PC-3 (cell line): ENCODE measurements at places on chromosomes 3 and 15.

DNA sequence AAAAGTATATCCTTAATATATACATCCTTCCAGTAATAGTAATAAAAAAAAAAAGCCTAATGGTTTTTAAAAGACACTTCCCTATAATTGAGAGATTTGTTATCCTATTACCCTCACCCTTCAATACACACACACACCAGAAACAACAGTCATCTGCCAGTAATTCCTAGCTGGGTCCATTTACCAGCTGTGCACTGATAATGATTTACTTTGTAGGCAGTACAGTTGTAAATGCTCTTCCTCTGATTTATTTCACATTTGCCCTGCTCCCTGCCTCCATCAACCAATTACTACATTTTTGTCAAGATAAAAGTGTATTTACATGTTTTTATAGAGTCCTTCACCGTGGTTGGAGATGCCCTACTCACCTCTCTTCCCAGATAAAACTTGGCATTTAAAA lies 12.4 kb downstream of the TPM1 start:
- DNase-seq = no peak

DNA sequence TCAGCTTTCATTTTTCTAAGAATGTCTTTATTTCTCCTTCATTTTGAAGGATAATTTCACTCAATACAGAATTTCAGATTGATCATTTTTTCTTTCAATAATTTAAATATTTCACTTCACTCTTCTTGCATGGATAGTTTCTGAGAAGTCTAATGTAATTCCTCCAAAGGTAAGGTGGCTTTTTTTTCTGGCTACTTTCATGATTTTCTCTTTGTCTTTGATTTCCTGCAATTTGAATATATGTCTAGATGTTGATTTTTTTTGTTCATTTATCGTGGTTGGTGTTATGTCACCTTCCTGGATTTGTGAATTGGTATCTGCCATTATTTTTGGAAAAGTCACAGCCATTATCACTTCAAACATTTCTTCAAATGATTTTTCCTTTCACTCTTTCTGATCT lies 14.6 kb upstream of the MCF2L2 start:
- no peak for DNase-seq

DNA sequence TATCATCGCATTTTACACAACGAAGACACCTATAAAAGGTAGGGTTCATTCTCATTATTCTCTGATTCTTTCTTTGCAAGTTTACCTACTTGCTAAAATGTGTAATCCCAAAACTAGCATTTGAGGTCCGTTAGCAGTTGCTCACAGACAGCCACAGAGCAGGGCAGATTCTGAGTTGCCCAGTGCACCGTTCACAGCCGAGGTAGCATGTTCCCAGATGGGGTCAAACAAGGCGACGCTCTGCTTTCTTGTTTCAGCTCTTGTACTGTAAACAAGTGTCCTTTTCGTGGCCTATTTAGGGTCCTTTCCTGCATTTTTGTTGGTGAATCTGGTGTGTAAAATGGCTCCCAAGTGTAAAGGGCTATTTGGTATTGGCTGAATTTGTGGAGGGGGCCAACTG lies 3.1 kb downstream of the PPP1R2 start:
- no peak for DNase-seq

GRCh38 chr3:3798631-3799113 lies 559 bp upstream of the LRRN1 start:
- DNase-seq = no peak

- DNase-seq = peak; percentile 79
Observed at GRCh38 chr3:51637144-51637940, 33.7 kb upstream of the TEX264 start.

DNA sequence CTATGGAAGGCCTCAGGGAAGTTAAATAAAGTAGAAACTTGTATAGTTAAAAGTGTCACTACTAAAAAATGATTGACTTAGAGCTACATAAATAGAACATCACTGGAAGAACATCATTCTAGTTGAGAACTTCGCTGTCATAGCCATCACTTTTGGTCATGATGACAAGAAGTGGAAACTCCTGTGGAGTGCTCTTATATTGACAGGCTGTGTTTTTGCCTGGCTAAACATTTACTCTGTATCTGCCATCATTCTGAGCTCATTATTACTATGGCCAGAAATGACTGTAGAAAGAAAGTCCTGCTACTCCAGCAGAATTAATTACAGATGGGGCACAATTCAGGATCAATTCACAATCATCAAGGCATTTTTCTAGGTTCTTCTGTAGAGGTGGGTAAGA lies 165.1 kb upstream of the GOLIM4 start:
- no peak for DNase-seq

GRCh38 chr3:128813097-128813496 lies 66.3 kb upstream of the ACAD9 start:
- DNase-seq = no peak

DNA sequence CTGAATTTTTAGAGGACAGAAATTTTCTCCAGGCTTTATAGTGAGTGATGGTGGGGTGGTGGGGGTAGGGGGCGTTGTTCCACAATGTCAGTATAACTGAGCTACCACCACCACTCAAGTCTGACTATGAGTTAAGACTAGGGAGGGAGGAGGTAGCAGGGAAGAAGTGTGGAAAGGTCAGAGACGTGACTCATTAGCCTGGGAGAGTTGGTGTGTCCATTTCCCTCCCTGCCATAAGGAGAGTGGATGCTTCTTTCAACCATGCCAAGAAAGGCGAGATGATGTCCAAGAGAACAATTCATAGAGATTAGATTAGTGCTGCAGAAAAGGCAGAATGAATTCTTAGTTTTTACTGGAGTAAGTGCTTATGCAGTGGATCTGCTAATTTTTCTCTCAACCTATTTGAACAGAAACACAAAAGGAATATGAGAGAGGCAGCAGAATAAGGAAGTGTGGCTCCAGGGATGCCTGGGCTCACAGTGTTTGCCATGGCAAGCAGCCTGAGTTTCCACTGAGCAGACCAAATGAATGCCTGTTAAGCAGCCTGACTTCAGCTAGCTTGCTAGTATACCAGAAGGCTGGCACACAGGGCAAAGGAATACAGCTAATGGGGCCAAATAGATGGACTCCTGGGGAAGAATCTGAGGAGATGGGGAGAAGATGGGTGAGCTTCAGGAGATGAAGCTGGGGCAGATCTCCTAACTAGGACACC lies 708.9 kb downstream of the NTRK3 start:
- no peak for DNase-seq

- peak; percentile 62 for DNase-seq
Observed at GRCh38 chr3:196501316-196502044, 2.1 kb downstream of the RNF168 start.

GRCh38 chr3:183697610-183698317 lies at the start of gene YEATS2:
Gene YEATS2, plus strand, starts transcription at chr3:183697797. Its CDS starts 17,366 bp downstream, at chr3:183715163.
- peak; percentile 73 for DNase-seq

DNA sequence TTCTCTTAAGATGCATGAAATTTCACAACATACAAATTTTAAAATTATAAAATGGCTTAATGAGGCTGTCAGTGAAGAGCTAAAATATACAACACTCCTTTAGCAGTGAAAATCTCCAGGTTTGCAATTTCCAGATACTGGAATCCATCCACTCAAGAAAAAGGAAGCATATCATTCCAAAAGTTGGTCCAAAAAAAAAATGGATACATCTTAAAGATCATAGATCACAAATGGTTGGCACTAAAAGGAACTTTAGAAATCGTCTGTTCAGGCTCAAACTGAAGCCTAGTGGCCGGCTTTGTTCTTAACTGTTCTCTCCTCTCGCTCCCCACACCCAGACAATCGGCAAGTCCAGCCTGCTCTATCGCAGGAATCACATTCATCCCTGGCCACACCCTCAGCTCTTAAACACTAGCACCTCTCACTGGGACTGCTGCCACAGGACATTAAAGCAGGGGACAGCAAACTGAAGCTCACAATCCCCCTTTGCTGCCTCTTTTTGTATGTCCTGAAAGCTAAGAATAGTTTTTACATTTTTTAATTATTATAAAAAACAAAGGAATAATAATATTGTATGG lies 130.3 kb upstream of the CDIN1 start:
- DNase-seq = no peak

GRCh38 chr3:125585595-125586223 lies 9.6 kb downstream of the OSBPL11 start:
- DNase-seq = peak; percentile 64

DNA sequence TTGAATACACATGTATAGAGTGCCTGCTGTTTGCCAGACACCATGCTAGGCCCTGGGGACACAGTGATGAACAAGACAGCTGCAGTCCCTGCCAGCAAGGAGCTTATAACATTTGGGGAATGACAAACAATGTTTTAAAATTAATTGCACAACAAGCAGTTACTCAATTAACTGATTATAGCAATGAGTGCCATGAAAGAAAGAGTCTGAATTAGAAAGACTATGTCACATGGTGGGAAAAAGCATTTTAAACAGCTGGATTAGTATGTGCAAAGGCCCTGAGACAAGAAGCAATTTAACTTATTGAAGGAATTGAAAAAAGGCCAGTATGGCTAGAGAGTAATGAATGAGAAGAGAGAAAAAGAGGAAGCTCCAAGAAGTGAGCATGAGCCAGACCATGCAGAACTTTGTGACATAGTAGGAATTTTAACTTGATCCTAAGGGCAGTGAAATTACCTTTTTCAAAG lies 64.5 kb upstream of the PLXNA1 start:
- no peak for DNase-seq

DNA sequence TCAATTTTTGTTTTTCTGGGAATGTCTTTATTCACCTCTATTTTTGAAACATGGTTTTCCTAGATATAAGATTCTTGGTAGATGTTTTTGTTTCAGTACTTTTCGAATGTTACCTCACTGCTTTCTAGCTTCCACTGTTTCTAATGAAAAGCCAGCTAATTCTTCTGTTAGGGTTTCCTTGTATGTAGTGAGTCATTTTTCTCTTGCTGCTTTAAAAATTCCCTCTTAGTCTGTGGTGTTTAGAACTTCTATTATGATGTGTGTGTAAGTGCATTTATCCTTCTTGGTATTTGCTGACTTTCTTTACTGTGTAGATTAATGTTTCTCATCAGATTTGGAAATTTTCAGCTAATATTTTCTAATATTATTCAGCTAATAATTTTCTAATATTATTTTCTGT lies 151.1 kb upstream of the OSTN start:
- no peak for DNase-seq

GRCh38 chr3:110413266-110413665 lies 658.4 kb upstream of the NECTIN3 start:
- DNase-seq = no peak

DNA sequence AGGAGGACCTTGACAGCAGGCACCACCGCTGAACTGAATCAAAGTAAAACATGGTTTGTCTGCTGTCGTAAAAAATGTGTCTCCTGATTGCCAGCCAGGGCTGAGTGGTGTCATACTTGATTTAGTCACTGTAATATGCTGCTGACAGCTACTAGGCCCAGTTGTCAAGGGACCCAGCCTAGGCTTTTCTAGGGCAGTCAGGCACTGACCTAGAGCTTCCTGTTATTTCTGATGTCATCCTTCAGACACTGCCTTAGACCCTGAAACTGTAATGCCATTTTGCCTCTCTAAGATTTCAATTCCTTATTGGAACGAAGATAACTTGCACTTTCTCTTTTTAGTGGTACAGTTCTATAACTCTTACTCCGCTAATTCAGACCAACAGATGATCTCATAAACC lies 2.6 kb upstream of the MRPL3 start:
- no peak for DNase-seq

DNA sequence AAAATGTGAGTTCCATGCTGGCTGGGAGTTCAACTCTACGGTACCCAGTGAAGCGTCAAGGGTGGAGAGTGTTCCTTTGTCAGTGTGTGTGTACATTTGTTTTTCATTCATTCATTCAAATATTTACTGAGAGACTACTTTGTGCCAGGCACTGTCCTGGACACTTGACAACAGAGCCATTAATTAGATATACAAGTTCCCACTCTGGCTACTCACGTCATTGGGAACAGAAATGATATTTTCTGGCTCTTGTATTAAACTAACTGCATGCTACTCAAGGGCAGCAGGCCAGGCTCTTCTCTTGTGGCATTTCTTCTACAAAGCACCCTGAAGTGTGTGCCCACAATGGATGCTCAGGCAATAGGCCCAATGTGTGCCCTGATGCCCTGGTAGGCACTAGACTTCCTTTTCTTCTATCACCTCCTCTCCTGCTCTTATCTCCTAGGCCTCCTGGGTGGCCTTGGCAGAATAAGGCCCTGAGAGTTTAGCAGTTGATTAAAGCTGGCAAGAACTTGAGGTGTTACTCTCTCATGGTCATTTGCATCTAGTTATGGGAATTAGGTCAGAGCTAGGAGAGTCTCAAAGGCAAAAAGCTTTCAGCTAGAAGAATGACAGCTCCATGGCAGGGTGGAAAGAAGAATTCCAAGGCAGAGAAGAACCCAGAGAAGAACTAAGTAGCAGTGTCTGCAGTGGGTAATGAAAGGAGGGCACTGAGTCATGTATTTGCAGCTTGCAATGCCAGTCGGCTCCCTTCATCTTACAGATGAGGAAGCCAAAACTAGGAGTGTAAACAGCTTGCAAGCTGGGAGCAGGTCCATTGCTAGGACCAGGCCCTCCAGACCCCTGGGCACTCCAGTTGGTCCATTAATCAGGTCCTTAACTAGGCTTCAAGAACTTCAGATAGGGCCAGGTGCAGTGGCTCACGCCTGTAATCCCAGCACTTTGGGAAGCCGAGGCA lies 14.0 kb upstream of the SMAD3 start:
- no peak for DNase-seq

- peak; percentile 51 for DNase-seq
Observed at GRCh38 chr3:82707035-82707434, 945.6 kb upstream of the GBE1 start.

- DNase-seq = no peak
Observed at GRCh38 chr15:24682002-24682401, 6.4 kb downstream of the NPAP1 start.

DNA sequence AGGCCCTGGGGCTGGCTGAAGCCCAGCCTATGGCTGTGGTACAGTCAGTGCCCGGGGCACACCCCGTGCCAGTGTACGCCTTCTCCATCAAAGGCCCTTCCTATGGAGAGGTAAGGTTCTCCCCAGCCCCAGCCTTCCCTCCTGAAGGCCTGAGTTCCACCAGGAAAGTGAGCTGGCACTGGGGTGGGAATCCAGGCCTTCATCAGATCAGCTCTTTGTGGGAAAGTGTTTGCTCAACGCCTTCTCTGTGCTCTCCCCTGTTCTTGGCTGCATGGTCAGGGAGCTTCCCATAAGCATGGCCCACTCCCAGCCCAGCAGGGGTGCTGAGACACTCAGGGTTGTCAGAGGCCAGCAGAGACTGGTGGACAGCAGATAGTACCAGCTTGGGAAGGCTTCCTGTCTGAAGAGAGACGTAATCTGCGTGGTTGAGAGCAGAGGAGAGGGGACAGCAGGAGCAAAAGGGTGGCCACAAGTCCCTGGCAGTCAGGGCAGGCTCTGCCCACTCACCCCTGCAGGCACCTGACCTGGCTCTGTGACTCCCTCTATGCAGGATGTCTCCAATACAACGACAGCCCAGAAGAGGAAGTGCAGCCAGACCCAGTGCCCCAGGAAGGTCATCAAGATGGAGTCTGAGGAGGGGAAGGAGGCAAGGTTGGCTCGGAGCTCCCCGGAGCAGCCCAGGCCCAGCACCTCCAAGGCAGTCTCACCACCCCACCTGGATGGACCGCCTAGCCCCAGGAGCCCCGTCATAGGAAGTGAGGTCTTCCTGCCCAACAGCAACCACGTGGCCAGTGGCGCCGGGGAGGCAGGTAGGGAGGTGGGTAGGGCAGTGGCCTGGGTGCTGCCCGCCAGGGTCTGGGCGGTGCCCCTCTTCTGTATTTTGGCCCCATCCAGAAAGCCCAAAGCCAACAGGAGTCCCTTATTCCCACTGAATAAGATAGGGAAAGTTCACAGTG lies 38.4 kb downstream of the PML start:
- DNase-seq = no peak
